ENCODE measurements at places on chromosomes 3 and 15.

DNA sequence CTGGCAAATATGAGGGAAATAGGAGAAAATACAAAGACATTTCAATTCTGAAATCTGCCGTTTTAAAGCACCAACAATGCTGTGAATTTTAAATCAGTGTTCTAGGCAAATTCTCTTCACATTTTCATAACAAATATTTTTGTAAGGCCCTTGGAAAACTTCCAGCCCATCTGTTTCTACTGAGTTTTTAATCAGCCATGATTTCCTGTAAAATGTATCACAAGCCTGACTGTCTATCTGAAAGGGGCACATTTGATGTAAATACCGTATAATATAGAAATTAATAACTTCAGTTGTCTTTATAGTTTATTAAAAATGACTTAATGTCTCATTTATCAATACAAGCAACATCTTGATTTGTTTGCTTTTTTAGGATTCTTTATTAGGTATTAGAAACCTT, 454.7 kb downstream of the PYDC2 start:
- no peak for DNase-seq

GRCh38 chr3:14110699-14111098, 14.0 kb downstream of the CHCHD4 start:
- DNase-seq = no peak

DNA sequence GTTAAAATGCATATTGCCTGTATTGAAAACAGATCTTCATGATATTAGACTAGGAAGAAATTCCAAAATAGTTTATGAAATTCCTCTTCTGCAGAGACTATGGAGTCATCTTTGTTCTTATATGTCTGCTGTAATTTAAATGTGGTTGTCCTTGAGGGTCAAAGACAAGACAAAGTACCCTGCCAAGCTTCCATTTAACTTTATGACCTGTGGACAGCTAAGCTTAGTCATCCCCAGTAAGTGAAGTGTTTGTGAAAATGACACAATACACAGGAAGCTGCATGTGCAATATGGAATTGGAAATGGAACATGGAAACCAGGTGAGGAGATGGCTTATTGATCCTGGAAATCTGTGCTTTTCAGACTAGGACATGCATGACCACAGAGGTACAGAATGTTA, 68.5 kb upstream of the GBE1 start:
- DNase-seq = no peak

DNA sequence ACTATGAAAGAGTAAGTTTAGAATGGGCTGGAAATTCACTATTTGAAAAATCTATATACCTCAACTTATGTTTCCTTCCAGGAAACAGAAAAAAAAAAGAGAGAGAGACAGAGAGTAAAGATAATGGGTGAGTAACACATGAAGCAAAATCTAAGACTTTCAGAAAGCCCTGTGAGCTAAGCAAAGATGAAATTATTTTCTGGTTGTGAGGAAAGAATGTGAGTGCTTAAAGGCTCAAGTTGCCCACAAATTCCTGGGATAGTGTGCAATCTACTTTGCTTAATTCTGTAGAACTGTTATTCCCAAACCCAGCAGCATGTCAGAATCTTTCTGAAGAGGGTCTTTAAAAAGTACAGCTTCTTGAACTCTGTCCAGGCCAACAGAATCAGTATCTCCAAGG, 337.7 kb upstream of the AGTR1 start:
- no peak for DNase-seq

DNA sequence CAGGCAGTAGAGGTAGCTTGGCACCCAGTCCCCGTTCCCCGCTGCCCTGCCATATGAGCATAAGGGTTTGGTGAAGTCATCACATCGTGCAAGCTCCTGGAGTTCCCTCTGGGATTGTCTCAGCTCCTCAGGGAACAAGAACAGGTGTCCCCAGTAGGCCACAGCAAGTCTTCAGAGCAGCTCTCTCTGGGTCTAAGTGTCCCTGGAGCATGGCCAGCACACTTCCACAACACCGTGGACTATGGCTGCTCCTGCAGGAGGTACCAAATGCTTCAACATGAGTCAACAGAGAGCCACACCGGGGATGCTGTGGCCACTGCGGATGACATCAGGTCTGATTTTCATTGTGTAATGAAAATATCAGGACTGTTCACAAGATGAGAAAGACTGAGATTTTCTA, 23.1 kb downstream of the ABHD6 start:
- DNase-seq = no peak

- DNase-seq = no peak
These were observed 5.6 kb upstream of the ISLR start for GRCh38 chr15:74167891-74168331.

DNA sequence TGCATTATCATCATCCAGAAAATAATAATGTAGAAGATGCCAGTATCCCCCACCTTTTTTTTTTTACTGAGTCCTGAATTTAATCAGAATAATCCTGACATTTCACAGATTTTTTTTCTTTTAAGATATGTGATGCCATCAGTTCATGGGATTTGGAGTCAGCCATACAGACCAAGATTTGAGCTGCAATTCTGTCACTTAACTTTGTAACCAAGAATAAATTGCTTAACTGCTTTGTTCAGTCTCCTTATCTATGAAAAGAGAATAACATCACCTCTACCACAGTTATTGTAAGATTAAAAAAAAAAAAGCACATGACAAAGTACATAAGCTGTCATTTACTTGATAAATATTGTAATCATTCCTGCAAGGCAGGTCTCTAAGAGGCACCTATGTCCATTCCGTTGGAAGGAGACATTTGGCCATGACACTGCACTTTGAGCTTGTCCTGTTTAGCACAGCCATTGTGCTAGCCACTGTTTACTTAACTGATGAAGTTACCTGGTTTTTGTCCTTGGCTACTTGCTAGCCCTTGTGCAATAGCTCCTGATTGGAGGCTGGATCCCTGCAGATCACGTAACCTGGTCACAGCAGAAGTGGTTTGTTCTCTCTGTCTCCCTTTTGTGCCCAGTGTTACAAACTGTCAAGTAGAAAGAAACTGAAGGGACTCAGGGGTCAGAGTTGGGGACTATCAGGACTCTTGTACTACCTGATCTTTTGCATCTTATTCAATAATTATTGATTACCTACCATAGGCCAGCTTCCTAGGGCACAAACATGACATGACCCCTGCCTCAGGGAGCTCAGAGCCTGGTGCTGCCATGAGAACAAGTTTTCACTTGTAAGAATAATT, 306.0 kb downstream of the WDR72 start:
- no peak for DNase-seq

DNA sequence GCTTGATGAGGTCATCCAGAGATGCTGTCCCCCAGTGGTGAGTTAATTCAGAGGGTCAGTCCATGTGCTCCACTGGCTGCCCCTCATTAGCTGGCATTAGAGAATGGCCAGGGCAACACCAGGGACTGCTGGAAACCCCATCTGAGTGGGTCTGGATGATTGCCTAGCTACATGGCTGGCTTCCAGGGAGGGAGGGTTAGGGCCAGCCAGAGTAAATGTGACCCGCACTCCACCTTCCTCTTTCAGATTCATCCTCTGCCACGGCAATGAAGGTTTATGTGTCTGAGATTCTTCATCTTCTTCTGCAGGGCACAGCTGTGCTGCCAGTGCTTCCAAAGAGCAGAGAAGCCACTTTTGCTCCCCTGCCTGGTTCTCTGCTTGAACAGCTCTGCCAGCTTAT, 391.9 kb downstream of the OCA2 start:
- DNase-seq = no peak

DNA sequence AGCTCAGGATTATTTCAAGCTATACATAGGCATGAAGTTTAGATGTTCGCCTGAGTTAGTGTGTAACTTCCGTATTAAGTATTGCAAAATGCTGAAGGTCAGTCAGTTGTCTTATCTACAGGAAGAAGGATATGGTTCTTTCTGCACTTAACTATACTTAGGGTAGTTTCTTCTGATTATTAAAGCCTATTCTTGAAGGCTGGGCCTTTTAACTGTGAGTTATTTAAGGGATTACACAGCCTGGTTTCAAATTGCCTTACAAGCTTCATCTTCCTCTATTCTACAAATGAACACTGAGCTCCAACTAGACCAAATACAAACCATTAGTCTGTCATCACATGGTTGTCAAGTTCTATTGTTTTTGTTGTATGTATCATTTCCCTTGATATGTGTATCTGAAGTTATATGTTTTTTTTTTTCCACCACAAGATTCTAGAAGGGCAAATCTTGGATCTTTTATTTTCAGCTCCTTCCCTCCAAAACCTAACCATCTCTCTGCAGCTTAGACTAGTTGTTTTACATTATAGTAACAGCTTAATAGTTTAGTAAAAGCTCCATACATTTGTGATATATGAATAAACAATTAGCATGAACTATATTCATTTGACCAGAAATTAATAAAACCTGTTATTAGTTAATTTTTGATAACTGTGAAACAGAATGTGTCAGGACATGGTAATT, 272.9 kb upstream of the KCNMB2 start:
- no peak for DNase-seq

DNA sequence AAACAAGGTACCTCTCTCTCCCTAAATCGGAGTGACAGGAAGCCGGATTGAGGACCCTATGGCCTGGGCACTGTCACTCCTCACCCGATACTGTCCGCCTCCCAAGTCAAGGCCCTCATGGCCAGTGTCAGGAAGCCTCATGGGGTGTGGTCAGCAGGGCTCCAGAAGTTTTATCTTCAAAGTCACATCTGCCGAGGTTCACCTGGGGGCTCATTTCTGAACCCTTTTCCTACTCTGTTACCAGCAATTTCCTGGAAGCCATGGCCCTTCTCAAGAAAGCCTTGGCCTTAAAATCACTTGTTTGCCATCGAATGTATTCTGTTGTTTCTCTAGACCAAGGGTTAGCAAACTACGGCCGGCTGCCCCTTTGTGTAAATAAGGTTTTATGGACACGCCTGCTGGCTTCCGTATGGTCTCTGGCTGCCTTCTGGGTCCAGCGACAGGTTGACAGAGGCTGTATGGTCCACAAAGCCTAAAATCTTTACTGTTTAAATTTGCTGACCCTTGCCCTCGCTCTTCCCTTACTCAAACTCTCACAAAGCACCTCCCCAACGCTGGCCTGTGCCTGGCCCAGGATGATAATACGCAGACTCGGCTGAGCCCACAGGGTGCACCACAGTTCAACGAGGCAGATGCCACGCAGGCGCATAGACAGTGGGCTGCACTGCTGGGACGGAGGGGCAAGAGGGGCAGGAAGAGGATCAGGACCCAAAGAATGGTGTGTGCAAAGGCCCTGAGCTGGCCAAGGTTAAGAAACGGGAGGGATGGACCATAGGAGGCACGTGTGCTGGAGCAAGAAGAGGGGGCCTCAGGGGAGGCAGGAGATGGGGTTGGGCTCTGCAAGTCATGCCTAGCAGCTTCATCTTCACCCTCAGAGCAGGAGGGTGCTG, 24.7 kb upstream of the DUSP7 start:
- no peak for DNase-seq

- no peak for DNase-seq
These were observed 2.4 kb upstream of the FRMD4B start for GRCh38 chr3:69388241-69388640.

DNA sequence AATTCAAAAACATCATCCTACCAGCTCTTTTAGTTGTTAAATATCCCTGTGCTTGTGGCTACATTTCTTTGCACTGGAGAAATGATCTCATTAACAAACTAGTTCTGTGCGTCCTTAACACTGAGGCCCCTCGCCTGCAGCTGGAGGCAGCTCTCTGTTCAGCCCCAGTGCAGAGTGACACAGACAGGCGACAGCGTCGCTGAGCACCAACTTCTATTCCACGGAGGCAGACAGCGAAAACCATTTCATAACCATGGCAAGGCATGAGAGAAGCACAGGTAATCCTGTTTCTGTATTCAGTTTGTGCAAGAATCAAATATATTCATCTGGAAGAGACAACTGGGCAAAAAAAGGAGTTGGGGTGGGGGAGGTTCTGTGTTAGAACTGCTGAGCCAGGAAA, 530.7 kb downstream of the ZIC1 start:
- no peak for DNase-seq

GRCh38 chr3:107884719-107885460, 205.9 kb downstream of the CD47 start:
- no peak for DNase-seq

DNA sequence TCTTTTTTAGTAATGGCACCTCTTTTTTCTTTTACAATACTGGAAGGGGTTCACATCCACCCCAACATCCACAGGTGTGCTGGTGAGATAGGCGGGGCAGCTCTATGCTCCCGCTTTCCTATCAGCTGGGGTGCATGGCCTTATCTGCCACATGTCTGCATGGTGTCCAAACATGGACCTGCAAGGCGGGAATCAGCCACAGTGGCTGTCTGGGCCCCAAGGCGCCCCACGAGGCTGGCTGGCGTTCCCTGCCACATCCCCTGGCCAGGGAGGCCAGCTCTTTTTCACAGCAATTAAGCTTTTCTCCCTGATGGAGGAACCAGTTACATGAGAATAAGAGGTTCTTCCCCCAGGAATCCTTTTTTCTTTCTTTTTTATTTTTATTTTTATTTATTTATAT, 30.9 kb upstream of the GOLGA6L2 start:
- no peak for DNase-seq

DNA sequence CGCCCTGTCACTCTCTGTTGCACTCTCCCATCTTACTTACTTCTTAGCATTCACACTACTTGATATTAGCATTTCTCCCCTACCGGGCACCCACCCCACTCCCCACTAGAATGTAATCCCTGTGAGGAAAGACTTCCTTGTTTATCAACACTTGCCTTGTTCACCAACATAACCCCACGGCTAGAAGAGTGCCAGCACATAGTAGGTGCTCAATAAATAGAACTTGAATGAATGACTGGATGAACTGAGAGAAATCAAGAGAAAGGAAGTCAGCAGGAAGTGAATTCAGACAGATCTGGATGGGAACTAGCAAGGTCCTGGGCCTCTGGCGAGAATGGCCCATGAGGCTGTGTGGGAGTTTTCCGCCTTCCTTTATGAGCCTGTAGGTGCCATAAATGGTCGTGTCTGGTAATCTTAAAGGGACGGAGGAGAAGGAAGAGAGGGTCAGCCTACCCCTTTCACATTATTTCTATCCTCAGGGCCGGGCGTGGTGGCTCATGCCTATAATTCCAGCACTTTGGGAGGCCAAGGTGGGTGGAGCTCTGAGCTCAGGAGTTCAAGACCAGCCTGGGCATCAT, 42.4 kb upstream of the HERC1 start:
- no peak for DNase-seq

DNA sequence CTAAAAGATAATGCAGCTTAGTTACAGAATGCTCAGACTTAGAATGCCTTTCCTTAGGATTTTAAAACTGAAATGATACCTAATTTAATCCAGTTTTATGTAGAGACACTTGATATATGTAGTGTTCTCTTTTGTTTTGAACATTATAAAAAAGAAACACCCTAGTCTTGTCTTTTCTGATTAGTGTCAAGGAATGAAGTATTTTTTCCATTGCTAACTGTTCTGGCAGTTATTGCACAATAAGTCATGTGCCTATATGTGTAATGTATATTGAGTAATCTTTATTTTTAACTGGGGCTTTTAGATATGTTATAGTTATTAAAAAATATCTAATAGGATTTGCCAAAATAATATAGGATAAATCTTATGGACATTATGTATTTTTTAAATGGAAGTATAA, 4.5 kb downstream of the ARL8B start:
- DNase-seq = no peak

GRCh38 chr3:9595877-9596276, 42.3 kb upstream of the LHFPL4 start:
- DNase-seq = no peak
